HT1080 (cell line): ENCODE measurements at places on chromosomes 12 and 14. TPM values are rescaled to one million over a fixed set of nuclear protein-coding genes. Genes with fewer than 3 reads are reported as not detected.
A peak's percentile ranks its signal among the peaks of the same experiment; 100 is the strongest.

Gene TAMALIN
- total RNA-seq, result 0.39 and 1.5 TPM in 2 replicates

DNA sequence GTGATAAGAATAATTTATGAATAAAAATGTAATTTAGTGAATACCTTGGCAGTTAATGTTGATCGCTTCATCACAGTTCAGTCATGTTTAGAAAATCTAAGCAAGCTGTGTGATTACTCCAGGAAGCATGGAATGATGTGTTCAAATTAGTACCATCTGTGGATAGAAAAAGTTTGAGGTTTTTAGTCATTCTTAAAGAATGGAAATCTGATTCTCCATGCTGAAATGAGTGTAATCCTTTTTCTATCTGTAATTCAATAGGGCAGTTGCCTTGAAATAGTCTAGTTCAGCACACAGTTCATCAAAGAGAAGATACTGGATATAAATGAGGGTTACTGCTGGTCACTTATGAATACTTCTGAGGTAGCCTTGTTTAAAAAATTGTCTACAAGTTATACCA lies 127.2 kb upstream of the MYF6 start:
- peak; percentile 88 for DNase-seq

Gene CLEC2D
- 1.0 and 1.7 TPM in 2 replicates for total RNA-seq

GRCh38 chr12:64299628-64300027 lies 77.5 kb upstream of the KICS2 start:
- DNase-seq, result no peak

- DNase-seq, result no peak
These were observed 165.3 kb downstream of the ALX1 start for GRCh38 chr12:85445060-85445938.
